ENCODE measurements at places on chromosomes 7 and 10.

- DNase-seq = no peak
Observed at GRCh38 chr10:79344502-79345195, 2.6 kb upstream of the PPIF start.

GRCh38 chr10:71053169-71053895 lies 159.0 kb upstream of the UNC5B start:
- DNase-seq = no peak

GRCh38 chr7:96187735-96188134 lies 134.2 kb downstream of the SLC25A13 start:
- no peak for DNase-seq

DNA sequence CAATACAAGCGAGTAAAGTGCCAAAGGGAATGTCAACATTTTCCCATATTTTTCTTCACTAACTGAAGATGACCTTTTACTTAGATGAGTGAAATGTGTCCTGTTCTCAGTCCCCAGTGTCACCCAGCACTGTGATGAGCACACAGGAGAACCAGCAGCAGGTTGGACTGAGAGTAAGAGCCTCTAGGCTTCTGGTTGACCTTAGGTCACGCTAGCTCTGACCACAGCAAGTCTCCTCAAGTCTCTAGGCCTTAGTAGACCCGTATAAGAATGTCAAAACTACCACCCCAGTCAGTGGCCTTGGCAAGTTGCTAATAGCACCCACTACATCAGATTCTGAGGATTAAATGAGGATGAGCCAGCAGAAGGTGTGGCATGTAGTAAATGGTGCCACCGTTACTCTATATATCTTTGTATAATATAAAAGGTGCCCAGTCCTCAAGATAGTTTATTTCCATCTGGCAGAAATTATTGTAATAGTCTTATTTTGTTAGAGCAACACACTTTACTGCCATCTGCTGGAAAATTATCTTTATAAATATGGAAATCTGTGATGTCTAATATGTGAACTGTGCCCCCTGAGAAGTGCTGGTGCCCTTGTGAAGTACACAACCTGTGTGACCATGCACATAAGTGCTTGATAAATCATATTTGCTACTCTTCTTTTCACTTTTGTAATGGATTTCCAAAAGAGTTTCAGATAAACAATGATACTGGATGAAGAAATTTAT lies 75.7 kb downstream of the SPAG6 start:
- DNase-seq = no peak

- DNase-seq = no peak
Observed at GRCh38 chr7:82359426-82359825, 84.2 kb downstream of the CACNA2D1 start.

GRCh38 chr10:29238523-29239135 lies 50.2 kb upstream of the LYZL1 start:
- no peak for DNase-seq

DNA sequence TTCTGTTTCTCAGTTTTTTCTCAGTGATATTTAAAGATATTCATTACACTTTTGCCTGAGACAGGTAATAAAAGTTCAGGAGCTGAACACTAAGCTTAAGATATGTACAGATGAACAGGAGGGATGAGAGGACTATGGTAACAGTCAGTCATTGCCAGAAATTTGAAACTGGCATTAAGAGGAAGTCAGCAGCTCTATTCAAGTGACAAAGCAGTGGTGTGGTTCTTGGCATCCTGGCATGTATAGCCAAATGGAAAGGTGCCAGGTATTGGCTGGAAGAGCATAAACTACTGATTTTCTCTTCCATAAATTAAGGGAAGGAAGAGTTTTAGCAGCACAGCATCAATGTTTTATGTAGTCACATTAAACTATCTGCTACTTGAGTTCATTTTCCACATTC lies 22.7 kb downstream of the HOXA1 start:
- no peak for DNase-seq

GRCh38 chr7:156578578-156578940 lies 62.0 kb upstream of the RNF32 start:
- DNase-seq = no peak

GRCh38 chr7:157124690-157125089 lies 14.0 kb upstream of the UBE3C start:
- DNase-seq = no peak

DNA sequence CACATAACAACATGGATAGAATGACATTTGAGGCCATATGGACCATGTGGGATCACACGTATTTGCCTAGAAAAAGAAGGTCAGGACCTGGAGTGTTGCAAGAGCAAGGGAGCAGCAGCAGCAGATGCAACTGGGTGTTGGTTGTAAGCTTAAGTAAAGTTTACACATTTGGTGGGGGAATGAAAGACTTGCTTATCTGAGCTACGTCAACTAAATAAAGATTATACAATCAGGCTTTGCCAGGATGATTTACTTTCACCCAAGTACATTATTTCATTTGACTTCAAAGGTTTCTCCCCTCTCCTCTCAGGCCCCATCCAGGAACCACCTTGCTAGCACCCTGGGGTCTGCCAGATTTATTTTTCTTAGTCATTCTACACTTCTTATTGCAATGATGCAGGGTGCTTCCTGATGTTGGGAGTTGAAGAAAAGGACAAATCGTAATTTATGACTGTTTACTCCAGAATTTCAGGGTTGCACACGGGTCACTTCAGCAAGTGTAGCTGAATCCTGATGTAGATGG lies 591.9 kb upstream of the IGFBP3 start:
- DNase-seq = no peak

DNA sequence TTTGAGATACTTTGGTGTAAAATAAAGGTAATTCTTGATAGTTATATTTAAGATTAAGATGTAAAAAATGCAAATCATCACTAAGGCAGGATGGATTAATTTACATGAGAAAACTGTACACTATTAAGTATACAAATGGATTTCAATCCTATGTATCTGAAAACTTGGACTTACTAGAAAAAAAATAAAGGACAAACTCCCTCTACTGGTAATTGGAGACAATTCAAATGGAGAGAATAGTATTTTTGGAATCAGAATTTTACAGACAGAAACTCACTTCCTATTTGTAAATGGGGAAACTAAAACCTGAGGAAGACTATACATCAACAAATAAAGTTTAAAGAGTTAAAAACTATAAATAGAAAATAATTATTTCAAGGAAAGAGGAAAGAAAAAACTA lies 62.6 kb downstream of the CUL2 start:
- DNase-seq = no peak

GRCh38 chr7:24971333-24972165 lies 8.4 kb downstream of the OSBPL3 start:
- DNase-seq = peak; percentile 70

GRCh38 chr10:14146501-14146900 lies 184.2 kb downstream of the FRMD4A start:
- DNase-seq = no peak

- DNase-seq = no peak
Observed at GRCh38 chr7:130881091-130881798, 147.2 kb upstream of the KLF14 start.

GRCh38 chr10:76543655-76544054 lies 1094.0 kb downstream of the KCNMA1 start:
- DNase-seq = peak; percentile 18

GRCh38 chr10:68184546-68184945 lies 47.4 kb downstream of the ATOH7 start:
- DNase-seq = no peak

GRCh38 chr10:4029866-4030265 lies 244.9 kb upstream of the KLF6 start:
- DNase-seq = no peak

DNA sequence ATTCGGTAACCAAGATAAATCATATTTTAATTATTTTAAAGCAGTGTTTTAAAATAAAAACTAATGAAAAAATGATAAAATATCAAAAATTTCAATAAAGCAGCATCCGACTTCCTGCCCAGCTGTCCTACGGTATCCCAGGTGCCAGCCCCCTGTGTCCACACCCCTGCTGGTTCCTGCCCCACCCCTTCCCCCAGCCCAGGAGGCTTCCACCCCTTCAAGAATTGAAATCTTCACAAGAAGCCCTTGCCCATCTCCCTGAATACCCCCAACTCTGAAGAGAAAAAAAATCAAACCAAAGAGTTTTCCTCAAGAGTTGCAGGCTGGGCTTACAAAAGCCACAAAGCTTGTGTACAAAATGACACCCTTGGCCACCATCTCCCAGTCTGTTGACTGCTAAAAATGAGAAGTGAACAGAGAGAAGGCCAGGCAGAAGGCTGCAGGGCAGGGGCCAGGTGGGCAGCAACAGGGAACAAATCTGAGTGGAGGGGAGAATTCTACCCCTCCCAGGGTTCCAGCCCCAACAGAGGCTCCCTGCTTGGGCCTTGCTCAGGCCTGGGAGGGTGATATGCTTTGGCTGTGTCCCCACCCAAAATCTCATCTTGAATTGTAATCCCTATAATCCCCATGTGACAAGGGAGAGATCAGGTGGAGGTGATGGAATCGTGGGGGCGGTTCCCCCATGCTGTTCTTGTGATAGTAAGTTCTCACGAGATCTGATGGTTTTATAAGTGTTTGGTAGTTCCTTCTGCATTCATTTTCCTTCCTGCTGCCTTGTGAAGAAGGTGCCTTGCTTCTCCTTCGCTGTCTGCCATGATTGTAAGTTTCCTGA lies 14.5 kb downstream of the GPRIN2 start:
- no peak for DNase-seq

- DNase-seq = peak; percentile 67
Observed at GRCh38 chr10:24642921-24643678, 80.6 kb downstream of the ARHGAP21 start.

DNA sequence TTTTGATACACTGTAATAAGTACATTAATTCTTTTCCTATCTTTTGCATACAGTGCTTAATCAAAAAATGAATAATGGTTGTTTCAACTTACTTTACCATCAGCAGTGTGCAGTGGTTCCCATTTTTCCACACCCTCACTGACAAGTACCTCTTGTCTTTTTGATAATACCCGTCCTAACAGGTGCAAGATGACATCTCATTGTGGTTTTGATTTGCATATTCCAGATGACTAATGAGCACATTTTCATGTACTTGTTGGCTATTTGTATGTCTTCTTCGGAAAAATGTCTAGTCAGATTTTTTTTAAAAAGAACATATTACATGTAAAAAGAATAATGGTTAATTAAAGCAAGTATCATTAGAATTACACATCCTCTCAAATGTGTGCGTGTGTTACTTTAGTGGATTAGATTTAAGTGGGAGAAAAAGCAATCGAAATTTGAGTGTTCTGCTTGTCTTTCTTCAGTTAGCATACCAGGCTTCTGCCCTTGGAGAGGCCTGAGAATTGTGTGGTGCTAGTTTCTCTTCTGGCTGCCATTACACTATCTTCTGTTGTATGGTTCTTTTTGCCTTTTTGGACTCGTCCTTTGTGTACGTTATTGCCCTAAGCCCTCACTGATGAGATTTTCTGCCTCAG lies 291.2 kb downstream of the AUTS2 start:
- no peak for DNase-seq

DNA sequence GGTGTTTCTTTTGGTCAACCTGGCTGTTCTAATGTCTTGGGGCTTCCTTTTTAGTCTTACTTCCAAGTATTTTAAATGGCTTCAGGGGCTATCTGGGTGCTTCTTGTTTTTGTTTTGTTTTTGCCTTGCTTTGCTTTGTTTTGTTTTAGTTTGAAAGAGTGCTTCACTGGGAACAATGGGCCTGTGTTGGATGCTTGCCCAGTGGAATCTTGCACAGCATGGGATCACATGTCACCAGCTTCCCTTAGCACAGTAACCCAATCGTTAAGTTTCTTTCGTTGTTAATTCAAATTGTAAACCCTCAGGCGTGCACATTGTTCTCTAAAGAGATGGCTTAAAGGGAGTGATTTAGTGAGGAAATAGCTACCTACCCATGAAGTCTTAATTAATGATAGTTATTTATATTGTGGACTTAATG lies 8.9 kb downstream of the COL17A1 start:
- DNase-seq = no peak

GRCh38 chr10:111116211-111116610 lies 39.4 kb downstream of the ADRA2A start:
- no peak for DNase-seq

- DNase-seq = no peak
Observed at GRCh38 chr10:122259075-122259466, 12.0 kb upstream of the BTBD16 start.

GRCh38 chr10:21760332-21760731 lies 226.3 kb downstream of the MLLT10 start:
- DNase-seq = no peak

DNA sequence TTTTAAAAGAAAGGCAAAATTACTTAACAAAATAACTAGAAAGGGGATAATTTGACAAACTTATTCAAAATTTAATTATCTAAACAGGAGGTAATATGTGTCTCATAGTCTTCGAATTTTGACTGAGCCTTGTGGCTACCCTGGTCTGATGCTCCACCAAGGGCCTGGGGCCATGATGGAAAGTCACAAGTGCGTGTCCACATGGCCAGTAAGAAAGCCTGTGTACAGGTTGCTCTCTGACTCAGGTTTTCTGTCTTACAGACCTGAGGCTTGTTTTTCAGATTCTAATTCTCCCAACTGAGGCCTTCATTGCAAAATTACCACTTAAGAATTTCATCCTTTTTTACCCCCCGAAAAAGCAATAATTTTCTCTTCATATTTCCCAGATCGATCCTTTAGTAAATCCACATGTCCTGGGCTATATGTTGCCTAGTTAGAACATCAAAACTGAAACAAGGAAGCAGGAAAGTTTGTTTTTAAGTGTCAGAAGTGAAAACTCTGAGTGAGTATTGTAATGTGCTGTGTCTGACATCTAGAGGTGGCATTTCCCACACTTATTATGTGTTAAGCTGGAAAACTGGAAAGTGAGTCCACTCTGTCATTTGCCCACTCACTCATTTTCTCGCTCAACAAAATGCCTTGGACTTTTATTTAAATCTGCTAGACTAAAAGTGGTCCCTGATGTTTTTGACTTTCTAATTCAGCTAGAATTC lies 10.0 kb downstream of the CYP3A43 start:
- no peak for DNase-seq

DNA sequence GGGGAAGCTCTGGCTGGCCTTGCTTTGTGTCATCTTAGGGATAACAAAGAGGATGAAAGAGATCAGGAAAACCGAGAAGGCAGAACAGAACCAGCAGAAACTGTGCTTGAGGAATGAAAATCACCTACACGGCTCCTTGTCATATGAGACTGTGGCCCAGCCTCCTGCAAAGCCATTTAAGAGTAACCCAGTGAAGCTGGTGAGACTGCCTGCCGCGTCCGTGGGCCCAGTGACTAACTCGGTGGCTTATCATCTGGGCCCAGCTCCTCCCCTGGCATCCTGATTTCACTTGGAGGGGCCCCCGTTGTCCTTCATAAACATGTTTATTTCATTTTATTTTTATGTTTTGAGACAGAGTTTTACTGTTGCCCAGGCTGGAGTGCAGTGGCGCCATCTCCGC lies 30.7 kb downstream of the HTRA1 start:
- no peak for DNase-seq

- DNase-seq = no peak
Observed at GRCh38 chr10:119207713-119208552, 562 bp downstream of the GRK5 start.
